Stimulated activated CD8-positive, alpha-beta memory T cell treated with anti-CD3 and anti-CD28 coated beads, Interleukin-7, amount 100 ng/mL, for 1 hour (primary cell): ENCODE measurements at places on chromosomes 1 and 21.

DNA sequence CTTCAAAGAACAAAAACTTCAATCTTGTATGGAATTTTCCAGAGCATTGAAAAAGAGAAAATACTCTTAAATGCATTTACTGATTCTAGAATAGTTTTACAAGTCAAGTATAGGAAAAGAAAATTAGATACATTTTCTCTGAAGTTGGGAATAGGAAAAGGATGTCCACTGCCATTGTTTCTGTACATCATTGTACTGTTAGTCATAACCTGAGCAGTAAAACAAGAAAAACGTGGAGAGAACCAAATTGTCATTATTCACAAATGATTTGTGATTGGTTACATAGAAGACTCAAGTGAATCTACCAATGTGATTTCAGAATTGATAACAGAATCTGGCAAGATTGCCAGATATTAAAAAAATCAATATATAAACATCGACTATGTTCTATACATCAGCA, 27.4 kb downstream of the PRKACB start:
- no peak for DNase-seq

DNA sequence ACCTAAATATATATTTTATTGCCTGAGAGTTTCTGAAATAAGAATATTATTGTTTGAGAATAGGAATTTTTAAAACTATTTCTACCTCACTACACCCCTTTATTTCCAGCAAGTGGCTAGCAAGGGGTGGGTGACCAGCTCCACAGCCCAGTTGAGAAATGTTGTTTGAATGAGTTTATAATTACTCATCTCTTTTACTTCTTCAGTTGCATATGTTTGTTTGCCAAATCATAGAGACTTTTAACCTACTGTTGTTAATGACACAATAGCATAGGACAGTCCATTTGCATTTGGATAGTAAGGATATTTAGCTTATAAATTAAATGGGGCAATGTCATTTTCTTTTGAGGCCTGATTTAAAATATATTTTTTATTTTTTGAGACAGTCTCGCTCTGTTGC, 127.8 kb downstream of the NRDC start:
- no peak for DNase-seq

- no peak for DNase-seq
Observed at GRCh38 chr1:183914276-183914675, 109.4 kb downstream of the RGL1 start.

GRCh38 chr1:63621698-63622097, 28.5 kb downstream of the PGM1 start:
- DNase-seq: no peak
